ENCODE measurements at places on chromosomes 1 and 21. TPM values are rescaled to one million over a fixed set of nuclear protein-coding genes. Genes with fewer than 3 reads are reported as not detected.

TSPAN1 gene
- total RNA-seq = 0.64 TPM

DNA sequence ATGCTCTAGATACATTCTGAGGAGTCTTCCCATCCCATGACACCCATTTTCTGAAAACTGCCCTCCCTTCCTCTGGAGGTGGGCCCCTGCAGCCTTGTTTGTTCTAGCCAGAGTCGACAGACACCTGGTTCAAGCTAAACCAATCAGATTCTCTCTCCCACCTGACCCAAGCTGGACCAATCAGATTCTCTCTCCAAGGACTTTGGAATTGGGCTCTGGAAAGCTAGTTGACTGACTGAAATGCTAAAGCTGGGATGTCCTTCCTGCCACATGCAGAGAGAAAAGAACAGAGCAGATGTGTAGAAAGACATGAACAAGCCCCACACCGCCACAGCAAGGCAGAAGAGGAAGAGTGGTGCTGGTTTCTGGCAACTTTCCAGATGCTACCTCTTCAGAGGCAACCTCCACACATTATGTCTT is 24.6 kb downstream of the ASAP3 start:
- no peak for DNase-seq

DNA sequence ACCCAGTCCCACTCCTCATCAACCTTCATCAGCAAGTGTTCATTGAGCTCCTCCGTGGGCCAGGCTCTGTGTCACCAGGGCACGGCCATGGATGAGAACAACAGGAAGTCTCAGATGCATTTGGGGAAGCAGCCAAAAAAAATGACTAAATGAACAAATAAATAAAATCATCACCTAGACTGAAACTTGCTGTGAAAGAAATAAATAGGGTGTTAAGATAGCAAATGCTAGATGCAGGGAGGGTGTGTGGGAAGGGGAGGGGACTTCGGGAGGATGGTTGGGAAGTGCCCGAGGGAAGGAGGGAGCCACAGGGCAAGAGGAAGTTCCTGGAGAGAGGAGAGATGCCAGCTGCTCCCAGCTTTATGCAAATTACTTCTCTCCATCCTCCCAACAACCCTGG is 696.7 kb downstream of the PTPRU start:
- peak; percentile 56 for DNase-seq

- DNase-seq = peak; percentile 16
Measured at GRCh38 chr1:8567146-8567545, 249.2 kb downstream of the SLC45A1 start.

GRCh38 chr1:164777518-164777917 is 218.5 kb downstream of the PBX1 start:
- DNase-seq = no peak

DNA sequence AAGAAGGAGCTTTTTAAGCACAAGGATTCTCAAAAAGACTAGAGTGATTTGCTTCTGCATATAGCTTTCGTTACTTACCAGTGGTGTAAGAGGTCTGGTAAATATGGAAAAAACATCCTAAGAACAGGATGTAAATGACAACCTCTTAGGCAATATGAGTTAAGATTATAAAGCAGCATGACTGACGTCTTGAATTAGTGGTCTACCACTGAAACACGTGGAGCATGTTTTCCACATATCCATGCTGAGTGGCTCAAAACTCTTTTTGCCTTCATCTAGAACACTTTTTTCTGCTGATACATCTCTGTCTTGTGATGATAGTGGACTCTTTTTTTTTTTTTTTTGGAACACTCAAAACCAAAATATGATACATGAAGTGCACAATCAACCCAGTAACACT is 44.6 kb downstream of the RCAN1 start:
- DNase-seq = no peak

- peak; percentile 34 for DNase-seq
Measured at GRCh38 chr1:178417858-178418257, 78.9 kb downstream of the CLEC20A start.

DNA sequence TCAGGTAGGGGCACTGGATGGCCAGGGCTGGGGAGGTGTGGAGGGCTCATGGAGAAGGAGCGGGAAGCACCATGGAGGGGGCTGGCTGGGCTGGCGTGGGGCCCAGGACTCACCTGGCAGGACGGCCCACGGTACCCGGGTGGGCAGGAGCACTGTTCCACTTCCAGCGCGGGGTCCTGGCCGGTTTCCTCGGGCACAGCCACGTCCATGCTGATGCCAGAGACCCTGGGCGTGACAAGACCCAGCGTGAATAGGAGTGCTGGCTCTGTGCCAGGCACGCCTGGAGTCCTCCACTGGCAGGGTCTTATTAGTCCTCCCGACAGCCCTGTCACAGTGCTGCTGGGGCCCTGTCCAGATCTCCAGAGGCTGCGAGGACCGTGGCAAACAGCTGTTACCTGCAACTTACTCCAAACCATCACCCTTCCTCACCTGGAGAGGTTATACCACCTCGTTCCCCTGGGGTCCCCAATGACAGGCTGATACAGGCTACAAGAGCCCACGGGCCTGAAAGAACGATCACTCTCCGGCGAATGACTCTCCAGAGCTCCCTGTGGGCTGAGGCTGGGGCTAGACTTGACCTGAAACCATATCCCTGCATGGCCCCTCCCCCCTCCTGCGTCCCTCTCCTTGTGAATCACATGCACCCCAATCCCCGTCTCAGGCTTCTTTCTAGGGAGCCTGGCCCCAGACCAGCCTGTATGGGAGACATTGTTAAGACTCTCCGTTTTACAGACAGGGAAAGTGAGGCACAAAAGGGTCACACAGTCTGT is 62.1 kb downstream of the HSPG2 start:
- DNase-seq = no peak

- no peak for DNase-seq
Measured at GRCh38 chr1:201226178-201226514, 35.5 kb downstream of the IGFN1 start.

DNA sequence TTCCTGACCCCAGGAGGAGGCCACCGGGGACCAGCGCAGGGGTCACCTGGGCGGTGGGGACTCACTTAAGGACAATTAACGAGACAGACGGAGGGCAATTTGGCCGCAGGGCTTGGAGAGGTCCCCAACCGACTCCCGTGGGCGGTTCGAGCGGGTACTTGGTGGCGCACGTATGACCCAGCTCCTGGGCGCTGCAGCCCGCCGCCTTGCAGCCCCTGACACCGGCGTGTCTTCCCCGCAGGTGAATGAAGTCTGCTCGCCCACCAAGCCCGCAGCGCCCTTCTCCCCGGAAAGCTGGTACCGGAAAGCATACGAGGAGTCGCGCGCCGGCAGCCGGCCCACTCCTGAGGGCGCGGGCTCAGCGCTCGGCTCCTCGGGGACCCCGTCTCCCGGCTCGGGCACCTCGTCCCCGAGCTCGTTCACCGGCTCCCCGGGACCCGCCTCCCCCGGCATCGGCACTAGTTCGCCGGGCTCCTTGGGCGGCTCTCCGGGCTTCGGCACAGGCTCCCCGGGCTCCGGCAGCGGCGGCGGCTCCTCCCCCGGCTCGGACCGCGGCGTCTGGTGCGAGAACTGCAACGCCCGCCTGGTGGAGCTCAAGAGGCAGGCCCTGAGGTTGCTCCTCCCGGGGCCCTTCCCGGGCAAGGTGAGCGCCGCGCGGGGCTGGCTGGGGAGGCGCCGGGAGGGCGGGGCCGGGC is 1.4 kb downstream of the KIF26B start:
- peak; percentile 68 for DNase-seq

GRCh38 chr21:35249636-35250035 is 200.5 kb upstream of the RUNX1 start:
- DNase-seq = no peak

DNA sequence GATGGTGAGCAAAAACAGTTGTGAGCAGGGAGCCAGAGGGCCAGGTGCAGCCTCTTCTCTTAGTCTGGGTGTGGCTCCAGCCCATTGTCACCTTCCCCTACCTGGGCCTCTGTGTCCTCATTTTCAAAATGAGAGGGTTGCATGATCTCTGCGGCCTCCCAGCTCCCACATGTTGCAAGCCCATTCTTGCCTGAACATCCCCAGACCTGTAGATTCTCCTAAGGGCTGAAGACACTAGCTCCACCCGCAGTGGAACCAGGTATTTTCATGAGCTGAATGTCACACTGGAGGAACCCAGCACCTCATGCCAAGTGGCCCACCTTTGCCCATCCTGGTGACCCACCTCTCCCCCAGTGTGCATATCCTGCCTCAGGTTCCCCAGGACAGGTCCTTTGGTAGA is 12.3 kb downstream of the IKBKE start:
- no peak for DNase-seq

All from H4 (cell line).